Fibroblast of upper back skin (primary cell): ENCODE measurements at places on chromosomes 3 and 15.

DNA sequence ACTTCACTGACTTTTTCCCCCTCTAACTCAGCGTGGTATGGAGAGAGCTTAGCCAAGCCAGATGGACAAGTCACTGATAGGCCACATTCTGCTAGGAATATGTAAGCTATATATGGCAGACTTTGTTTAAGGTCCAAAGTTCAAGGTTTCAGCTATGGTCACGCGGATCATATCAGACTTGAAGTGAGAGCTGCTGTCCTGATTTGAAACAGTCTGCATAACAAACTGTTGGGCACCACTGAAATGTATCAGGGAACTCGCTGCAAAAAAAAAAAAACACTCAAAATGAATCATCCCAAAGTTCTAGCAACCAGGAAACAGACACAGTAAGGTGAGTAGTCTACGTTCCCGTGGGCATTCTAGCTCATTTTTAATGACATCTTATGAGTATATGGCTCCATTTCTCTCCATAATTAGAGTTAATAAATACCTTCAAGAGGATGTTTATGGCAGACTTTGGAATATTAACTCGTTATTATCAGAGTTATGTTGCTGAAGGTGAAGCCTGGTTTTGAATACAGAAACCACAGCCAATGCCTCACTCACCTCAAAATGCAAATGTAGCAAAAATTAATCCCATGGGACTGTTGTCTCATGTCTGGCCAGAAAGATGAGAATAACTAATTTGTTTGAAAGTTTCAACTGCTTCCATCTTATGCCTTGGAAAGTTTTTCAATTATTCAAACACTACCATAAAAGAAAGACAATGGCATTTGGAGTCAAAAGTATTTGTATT is 12.3 kb downstream of the DPH3 start:
- no peak for DNase-seq

DNA sequence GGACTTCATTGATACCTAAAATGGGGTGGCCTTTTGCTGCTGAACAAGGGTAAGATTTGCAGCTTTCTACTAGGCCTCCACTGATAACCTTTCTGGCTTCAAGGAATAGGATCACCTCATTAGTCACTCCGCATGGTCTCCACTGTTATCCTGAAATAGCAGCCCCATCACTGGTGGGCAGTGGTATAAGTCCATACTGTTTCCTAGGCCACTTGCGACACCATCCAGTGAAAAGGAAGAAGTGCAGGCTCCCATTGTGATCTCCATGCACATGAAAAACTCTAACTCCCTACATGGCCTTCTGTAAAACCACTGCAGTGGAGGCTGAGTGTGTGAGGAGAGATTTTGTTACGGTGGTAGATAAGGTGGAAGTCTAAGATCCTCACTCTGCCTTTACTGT is 1455.9 kb downstream of the SI start:
- DNase-seq = no peak

GRCh38 chr3:138640537-138640936 is 32.0 kb downstream of the FAIM start:
- DNase-seq = no peak

DNA sequence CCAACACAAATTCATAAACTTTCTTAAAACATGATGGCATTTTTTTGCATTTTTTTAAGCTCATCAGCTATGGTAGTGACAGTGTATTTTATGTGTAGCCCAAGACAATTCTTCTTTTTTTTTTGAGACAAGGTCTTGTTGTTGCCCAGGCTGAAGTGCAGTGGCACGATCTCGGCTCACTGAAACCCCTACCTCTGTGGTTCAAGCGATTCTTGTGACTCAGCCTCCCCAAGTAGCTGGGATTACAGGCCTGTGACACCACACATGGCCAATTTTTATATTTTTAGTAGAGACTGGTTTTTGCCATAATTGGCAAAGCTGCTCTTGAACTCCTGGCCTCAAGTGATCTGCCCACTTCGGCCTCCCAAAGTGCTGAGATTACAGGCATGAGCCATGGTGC is 17.3 kb upstream of the USP50 start:
- DNase-seq = no peak

DNA sequence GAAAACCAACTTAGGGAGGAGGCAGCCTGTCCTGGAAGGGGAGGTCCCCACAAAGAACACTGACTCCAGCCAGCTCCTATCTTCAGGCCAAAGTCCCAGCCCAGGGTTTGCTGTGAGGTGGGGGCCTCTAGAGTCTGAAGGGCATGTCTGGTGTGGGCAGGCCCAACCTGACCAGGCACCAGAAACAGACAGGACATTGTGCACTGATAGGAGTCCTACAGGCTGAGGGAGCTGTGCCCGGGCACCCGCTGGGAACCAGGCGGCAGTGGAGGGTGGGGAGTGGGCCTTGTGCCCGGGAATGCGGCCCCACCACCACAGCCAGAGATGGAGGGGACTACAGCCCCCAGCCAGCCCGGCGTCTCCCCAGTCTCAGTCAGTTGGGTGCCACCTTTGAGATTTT is 161.4 kb downstream of the WNT7A start:
- no peak for DNase-seq

DNA sequence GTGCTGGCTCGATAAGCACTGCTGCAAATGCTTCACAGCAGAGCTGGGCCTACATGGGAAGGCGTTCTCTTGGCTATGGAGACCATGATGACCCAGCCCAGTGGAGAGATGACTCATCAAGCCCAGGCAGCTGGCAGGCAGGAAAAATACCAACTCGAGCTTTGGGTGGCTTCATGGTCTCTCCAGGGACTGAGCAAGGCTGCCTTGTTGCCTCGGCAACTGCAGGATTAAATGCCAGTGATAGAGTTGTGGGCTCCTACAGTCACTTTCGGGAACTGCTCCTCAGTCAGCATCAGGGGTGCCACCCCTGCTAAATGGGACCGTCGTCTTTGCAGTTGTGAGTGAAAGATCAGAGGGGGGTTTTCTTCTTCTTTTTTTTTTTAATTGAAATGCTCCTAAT is 54.6 kb upstream of the MYZAP start:
- peak; percentile 57 for DNase-seq

DNA sequence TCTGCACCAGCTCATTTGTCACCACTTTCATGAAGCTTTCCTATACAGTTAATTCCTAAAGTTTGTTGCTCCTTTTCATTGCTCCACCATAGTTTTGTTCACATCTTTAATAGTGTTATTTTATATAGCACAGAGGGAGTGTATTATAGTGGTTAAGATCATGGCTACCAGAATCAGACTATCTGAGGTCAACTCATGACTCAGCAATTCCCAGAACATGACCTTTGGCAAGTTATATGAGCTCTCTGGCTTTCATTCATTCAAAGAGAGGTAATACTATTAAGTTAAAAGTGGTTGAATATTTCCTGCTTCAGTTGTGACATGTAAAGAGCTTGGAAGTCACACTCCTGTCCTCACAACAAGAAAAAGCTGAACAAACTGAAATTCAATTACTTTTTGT is 1073.5 kb downstream of the NAALADL2 start:
- peak; percentile 26 for DNase-seq

- DNase-seq = no peak
These were observed 2.3 kb upstream of the SYNM start for GRCh38 chr15:99102332-99103235.

DNA sequence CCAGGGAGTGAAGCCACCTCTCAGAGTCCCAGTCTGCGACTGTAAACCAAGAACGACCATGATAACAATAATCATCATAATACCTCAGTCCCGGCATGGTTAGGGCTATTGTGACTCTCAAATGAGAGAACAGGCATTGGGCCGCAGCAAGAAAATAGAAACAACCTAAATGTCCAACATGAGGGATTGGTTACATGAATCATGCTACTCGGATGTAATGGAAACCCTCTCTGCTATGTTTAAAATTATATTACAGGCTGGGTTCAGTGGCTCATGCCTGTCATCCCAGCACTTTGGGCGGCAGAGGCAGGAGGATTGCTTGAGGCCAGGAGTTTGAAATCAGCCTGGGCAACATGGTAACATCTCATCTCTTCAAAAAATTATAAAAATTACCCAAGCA is 2.8 kb downstream of the CPN2 start:
- DNase-seq = peak; percentile 41

DNA sequence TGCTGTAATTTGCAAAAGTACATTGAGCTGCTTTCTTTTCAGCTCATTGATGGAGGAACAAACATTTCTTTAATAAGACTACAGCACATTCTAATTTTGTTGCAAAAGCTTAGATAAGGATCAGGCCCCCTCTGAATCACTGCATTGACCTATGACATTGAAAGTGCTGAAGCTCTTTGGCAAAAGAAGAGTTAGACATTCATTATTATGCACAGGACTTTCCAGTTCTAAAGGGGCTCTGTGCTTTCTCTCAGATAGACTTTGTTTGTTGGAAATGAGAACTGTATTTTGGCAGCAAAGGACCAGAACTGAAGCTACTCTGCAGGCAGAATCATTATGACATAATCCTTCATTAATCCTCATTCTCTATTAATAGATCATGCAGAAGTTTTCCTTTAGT is 252.9 kb upstream of the SOX2 start:
- no peak for DNase-seq

DNA sequence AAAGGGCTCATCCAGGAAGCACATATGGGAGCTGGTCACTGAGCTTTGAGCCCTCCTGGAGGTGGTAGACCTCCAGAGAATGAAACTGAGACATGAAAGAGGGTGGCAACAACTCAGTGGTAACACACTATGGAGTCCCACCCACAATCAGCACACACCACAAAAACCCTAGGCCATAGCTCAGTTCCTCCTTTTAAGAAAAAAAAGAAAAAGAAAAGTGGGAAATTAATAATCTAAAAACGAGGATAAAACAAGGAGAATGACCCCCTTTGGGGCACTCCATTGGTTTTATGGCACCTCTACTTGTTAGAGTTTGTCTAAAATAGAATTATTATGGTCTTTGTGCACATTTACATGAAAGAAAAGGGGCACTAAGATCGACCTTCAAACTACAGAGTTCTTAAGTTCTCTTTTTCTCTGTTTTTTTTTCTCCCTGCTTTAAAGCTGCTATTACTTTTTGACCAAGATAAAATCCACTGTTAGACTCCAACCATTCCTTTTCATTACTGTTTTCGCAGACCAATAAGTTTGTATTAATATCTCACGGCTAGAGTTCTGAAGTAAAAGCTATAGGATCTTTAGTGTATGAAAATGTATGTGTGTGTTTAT is 40.2 kb upstream of the ZBTB20 start:
- DNase-seq = no peak

GRCh38 chr15:73710321-73710720 is 26.1 kb downstream of the CD276 start:
- no peak for DNase-seq

DNA sequence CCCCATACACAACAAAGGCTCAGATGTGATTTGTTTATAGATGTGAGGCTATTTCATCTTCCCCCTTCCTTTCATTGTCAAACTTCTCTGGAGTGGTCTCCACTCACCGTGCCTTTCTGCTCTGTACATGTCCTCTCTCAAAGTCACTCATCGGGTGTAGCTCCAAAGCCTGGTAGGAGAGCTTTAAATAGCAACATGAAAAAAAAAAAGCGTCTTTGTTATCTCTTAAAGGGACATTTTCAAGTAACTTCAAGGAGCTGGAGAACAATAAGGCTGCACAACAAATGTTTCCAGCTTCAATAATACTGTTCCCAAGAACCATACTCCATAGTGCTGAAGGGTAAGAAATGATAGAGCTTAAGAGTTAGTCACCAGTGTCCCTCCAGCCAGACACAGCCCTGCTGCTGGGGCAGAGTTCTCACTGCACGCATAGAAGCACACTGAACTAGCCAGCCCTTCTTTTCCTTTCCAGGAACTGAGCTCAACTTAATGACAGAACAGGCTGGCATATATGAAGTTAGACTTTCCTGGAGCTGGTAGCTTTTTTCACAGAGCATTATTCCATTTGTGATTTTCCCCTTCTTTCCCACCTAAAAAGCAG is 8.1 kb downstream of the FBXO40 start:
- DNase-seq = no peak

DNA sequence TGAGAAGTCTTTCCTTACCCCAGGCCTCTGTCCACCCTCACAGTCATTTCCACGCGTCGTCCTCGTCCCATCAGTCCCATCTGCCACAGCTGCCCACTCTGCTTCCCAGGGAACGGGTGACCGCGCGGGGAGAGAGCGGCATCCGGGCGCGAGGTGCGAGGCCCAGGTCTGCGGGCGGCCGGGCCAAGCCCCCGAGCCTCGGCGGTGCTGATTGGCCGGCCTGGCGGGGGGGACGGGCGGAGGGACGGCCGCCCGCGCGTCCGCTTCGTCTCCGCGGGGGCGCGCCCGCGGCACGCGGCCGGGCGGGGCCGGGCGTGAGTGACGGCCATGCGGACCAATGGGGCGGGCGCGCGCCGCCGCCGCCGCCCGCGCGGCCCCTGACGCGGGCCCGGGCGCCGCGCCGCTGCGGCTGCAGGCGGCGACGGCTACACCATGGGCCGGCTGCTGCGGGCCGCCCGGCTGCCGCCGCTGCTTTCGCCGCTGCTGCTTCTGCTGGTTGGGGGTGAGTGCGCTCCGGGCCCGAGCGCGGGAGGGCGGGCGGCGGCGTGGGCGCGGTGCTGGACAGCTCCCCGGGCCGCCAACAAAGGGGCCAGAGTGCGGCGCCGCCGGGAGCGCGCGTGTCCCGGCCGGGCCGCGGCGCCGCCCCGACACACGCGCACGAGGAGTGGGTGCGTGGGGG is at the start of gene PODXL2:
TSS of gene PODXL2 (plus strand) at position 398 of the 679 bp plus-strand sequence. CDS start at position 433, 35 bp downstream.
- DNase-seq = peak; percentile 44

DNA sequence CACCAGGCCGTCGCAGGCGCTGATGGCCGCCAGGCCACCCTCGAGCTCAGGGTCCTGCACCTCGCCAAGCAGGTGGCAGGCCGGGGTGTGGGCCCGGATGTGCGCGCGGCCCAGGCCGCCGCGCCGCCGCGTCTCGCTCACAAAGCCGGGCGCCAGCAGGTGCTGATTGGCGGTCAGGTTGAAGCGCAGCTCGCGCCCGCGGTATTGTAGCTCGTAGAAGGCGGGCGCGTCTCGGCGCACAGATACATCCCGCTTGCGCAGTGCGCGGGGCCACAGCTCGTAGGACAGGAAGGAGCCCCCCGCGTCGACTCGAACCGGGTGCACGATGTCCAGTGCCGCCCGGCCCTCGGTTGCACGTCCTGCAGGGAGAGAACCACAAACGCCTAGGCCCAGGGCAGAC is 11.1 kb downstream of the ADAMTS7 start:
- DNase-seq = no peak

- no peak for DNase-seq
These were observed 70.0 kb upstream of the SKOR1 start for GRCh38 chr15:67755264-67755663.

GRCh38 chr15:59143281-59143680 is 38.3 kb downstream of the CCNB2 start:
- DNase-seq = no peak

- no peak for DNase-seq
These were observed 41.6 kb downstream of the USF3 start for GRCh38 chr3:113654851-113655250.

GRCh38 chr15:27094235-27094634 is 123.3 kb downstream of the GABRG3 start:
- peak; percentile 59 for DNase-seq

DNA sequence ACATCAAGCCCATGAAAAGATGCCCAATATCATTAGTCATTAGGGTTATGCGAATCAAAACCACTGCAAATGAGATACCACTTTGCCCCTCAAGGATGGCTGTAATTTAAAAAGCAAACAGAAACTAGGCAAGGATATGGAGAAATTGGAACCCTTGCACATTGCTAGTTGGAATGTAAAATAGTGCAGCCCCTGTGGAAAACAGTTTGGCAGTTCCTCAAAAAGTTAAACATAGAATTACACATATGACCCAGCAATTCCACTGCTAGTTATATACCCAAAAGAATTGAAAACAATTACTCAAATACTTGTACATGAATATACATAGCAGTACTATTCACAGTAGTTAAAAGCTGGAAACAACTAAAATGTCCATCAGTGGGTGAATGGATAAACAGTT is 186.8 kb upstream of the CGNL1 start:
- no peak for DNase-seq
